ENCODE measurements at places on chromosomes 6 and 20. TPM values are rescaled to one million over a fixed set of nuclear protein-coding genes. Genes with fewer than 3 reads are reported as not detected.

DNA sequence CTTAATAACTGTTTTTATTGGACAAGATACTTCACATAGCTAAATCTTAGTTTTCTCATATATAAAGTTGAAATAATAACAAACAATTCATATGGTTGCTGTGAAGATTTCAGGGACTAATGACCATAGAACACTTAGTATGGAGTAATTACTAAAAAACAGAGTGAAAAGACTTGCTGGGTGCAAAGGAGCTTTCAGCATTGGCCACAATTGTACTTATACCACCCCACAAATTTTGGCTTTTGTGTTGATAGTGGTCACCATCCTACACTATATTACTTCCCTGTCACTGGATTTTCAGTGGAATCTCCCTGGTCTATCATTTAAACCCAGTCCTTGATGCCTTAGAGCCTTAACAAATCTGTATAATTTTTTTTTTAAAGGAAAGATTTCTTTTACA lies 398.6 kb upstream of the EPHA7 start:
- no peak overlapping the region for H3K27ac ChIP-seq
- no peak for DNase-seq

DNA sequence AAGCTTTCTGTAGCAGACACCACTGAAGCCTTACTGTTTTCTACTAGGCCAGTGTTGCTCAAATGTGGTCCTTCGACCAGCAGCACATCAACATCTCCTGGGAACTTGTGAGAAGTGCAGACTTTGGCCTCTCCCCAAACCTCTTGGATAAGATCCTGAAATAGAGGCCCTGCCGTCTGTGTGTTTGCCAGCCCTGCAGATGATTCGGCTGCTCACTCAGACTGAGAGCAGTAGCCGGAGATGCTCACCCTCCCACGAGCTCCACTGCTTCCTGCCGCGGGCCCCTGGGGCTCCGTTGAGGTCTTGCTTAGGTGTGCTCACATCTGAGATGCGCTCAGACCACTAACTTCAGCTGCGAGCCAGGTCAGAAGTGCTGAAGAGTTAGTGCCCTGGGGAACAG lies 129.5 kb upstream of the SSTR4 start:
- no peaks in the 10 kb centered on the region for H3K36me3 ChIP-seq
- no peak overlapping the region for H3K27ac ChIP-seq
- H3K4me3 ChIP-seq: no peak overlapping the region
- H3K4me1 ChIP-seq: no peaks in the 10 kb centered on the region
- no peak for DNase-seq

DNA sequence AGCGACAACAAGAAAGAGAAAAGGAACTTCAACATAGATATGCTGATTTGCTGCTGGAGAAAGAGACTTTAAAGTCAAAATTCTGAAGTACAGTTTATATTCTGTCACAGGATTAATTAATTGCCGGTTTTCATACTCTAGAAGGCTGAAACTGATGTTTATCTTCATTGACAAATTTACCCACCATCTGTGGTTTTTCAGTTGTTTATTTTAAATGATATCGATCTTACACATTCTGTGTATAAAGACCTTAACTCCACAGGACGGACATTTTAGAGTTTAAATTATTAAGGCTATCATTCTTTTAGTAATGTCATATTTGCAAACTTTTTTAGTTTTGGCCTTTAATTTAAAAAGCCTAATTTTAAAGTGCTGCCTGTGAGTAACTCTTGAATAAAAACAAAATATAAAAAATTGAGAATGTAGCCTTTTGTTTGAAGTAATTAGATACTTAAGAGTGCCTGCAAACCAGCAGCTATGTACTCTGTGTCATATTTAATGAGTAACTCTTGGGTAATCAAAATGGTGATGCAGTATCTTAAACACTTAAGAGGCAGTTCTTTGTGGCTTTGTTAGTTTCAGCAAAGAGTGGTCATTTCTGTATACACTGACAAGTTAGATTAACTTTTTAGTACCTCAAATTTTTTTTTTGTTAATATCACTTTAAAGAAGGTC lies 59.3 kb downstream of the CDC5L start:
- peaks cover 39% of the 10 kb centered on the region for H3K36me3 ChIP-seq
- H3K27ac ChIP-seq: no peak overlapping the region
- DNase-seq: no peak
- H3K4me3 ChIP-seq: no peak overlapping the region
- H3K4me1 ChIP-seq: no peaks in the 10 kb centered on the region

The EYA2 gene
- not detected for total RNA-seq

The KCNB1 gene
- 0.09 TPM for total RNA-seq

DNA sequence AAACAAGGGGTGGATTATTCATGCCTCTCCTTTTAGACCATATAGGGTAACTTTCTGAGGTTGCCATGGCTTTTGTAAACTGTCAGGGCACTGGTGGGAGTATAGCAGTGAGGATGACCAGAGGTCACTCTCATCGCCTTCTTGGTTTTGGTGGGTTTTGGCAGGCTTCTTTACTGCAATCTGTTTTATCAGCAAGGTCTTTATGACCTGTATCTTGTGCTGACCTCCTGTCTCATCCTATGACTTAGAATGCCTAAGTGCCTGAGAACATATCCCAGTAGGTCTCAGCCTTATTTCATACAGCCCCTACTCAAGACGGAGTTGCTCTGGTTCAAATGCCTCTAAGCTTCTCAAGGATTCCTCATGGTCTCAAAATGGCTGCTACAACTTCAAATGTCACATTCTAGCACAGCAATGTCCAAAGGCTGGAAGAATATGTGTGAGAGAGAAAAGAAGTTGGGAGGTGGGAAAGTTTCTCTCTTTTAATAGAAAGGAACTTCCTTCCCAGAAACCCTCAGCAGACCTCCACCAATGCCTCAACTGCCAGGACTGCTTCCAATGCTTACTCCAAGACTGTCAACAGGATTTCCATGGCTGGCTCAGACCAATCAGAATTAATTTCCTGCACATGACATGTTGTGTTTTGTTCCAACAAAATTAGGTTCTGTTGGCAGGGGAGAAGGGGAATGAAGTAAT lies 46.6 kb upstream of the SLC9A8 start:
- peaks cover 14% of the 10 kb centered on the region for H3K4me1 ChIP-seq
- no peaks in the 10 kb centered on the region for H3K36me3 ChIP-seq
- no peak overlapping the region for H3K27ac ChIP-seq
- no peak overlapping the region for H3K4me3 ChIP-seq
- no peak for DNase-seq
- no peaks in the 10 kb centered on the region for H3K27me3 ChIP-seq

Measured in natural killer cell (primary cell).